Foreskin melanocyte (primary cell): ENCODE measurements at places on chromosomes 6 and 20.

DNA sequence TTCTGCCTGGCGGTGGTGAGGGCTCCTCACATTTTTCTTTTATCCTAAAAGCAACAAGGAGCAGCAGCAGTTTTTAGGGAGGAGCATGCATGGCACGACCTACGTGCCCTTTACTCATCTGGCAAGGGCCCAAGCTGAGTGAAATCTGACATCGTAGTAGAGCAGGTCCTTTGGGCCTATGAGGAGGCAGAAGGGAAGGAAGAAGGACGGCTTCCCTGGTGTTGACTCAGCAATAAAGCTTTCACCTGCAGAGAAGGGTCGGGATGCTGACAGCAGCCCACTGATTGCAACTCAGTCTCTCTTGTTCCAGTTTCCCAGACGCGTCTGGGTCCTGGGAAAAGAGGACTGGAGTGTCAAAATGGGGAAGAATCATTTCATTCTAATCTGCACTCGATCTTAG, 409.1 kb upstream of the AGPAT4 start:
- no peak for DNase-seq

GRCh38 chr6:151370509-151371078, 20.8 kb downstream of the ZBTB2 start:
- DNase-seq, result no peak

DNA sequence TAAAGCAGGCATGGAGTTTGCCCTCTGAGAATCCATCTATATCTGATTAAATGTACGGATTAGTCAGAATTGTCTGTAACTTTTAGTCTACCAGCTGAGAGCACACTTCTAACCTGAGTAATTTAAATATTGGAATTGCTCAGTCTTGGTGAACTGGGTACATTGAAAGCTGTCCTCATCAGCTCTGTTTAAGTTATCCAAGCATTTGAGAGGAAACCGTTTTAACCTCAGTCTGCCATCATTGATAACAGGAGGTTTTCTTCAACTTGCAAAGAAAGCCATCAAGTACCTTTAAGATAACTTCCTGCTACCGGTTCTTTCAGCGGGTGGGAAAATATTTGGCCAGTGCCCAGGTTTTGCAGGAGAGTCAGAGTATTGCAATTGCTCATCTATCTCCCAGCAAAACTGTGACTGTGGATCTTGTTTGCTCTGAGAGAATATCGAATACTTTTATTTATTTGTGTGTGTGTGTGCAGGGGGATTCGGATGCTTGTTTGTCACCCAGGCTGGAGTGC, 31.1 kb upstream of the F13A1 start:
- no peak for DNase-seq

DNA sequence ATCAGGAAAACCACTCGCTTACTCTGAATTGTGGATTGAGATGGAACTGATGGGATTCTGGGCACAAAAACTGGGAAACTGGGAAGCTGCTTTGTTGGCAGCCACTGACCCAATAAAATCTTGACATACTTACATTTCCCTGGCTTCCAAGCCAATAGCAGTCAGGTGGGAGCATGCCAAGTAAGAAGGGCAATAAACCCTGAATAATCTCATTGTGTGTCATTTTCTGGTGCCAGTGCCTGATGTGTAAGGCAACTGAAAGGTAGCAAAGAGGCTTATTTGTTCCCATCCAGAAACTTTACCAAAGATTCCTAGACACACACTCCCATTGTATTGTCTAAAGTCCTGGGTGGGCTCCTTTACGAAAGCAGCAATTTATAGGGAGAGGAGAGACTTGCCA, 93.2 kb downstream of the TBX18 start:
- no peak for DNase-seq

DNA sequence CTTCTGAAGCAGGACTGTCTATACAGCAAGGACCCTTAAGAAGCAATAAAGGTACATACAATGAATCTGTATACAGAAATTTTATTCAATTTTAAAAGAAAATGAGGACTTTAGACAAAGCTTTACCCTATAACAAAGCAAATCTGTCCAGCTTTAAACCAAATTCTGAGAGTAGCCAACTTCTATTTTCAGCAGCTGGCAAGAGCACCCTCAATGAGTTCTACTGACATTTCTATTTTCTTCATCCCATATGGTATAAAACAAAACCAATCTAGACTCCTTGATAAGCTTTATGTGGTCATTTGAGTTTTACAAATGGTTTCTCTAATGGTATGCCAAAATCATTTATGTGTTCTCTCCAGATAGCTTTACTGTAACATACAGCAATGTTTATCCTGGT, 12.7 kb downstream of the CPNE1 start:
- no peak for DNase-seq

DNA sequence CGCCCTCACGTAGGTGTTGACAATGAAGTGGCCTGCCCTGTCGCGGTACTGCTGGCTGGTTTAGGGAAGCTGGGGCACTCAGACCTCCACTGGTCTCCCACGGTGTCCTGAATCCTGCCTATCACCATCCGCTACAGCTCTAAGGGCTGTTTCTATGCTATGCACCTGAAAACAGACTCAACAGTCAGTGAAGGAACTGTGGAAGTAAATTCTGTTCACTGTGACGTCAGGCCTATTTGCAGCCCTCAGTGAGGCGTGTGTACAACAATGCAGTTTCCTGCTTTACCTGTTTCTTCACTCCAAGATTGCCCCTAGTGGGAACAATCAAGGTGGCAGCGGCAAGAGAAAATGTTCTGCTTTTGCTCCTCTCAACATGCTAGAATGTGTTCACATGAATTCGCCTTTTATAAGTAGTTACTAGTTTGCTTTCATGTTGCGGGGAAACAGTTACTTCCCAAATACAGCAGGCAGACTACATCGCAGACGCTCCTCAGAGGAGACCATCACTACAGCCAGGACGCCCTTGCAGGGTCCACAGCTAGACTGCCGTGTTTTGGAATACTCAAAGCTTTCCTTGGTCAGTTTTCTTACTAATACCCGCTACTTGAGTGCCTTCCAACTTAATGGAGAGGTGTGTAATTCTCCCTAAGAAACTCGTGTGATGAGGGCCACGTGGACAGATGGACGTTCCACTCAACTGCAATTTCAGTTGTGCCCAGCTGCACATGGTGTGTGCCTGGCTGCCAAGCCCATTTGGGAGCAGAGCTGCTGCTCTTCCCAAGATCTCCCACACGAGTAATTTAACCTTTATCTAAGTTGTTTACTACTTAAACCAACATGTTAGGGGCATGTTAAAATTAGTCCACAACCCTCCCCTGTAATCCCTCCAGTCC, 25.4 kb downstream of the DIDO1 start:
- DNase-seq, result no peak

GRCh38 chr6:3359101-3359752, 97.6 kb downstream of the SLC22A23 start:
- DNase-seq, result no peak

GRCh38 chr6:122740091-122740490, 39.4 kb upstream of the FABP7 start:
- DNase-seq, result no peak

- no peak for DNase-seq
Measured at GRCh38 chr20:62040381-62040922, 25.2 kb downstream of the TAF4 start.

DNA sequence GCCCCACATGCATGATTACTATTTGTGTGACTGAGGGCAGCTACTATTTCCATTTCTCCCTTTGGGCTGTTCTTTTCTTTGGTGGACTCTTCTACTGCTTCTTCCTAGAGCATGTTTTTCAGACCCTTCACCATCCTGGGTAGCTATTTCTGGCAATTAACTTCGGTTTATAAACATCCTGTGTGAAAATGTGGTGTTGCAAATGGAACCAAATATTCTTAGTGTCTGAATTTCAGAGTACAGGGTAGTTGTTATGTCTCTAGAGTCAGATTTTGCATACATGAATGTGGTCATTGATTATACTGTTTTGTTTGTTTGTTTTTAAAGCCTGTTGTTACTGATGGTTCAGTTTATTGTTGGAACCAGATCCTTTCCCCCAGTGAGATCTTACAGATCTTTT, 49.7 kb downstream of the PROKR2 start:
- DNase-seq, result no peak

DNA sequence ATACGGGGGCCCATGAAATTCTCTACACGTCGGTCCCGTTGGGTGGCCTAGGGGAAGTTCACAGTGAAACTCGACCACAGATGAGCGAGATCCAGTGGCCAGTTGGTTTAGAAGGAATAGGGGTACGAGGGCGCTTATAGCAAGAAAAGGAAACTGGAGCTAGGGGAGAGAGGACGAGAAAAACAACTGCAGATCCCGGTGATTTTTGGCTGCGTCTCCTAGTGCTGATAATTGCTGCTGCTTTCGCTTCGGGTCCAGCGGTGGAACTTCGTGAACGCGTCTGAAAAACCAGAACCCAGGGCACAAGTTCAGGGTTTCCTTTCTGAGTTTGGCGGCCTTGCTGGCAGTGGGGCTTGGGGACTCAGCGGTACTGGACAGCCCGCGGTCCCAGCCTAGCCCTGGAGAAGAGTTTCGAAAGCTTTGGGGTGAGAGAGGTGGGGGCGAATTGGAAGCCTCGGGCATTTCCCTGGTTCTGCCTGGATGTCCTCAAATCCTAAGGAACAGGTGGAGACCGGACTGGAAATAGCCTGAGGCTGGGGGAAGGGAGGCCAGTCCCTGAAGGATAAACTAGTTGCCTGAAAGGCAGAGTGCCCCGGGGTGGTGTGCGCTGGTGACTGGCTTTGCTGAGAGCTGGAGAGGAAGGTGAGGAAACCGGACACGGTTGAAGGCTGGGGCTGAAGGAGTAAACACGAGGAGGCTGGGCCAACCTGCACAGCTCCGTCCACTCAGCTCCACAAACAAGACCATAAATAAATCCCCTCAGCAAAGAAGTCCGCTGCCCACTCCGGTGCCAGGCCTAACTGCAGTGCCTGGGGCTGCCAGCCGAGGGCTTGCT, 793 bp downstream of the GMPR start:
- peak; percentile 73 for DNase-seq

DNA sequence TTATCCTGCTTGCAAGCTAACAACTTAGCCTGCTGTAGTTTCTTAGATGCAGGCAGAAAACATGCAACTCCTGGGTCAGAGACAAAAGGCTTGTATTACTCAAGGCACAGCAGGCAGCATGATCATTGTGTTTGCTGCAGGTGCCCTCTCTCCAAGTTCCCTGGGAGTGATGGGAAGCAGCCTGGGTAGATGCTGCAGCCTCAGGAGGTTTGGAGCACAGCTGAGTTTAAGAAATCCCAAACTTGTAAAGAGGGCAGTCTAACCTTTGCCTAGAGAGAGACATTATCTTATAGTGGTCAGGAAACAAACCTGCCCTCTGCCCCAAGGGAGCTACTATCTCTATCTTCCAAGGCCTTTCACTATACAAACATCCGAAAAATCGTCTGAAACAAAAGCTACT, 61.1 kb downstream of the PFDN4 start:
- no peak for DNase-seq

GRCh38 chr6:112122756-112123155, 35.4 kb downstream of the FAM229B start:
- DNase-seq, result no peak

DNA sequence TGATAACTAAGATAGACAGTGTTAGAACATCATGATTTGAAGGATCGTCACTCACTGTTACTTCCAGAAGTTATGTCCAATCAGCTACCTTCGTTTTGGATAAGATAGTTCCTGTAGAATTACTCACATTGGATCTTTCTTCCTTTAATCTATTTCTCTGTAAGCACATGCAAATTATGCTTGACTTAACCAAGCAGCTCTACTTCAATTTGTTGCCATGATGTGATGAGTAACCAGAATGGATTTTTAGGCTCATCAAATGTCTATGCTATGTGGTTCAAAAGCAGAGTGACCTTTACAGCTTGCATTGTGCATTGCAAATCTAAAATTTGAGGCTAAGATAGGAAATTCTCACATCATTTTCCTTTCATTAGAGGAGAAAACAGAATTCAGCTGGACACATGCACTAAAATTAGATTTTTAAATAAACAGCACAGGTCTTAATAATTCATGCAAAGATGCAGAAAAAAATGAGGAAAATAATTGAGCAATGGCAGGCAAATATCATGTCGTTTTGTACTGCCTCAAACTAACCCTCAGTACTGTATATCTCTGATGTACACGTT, 76.7 kb upstream of the ZFP64 start:
- DNase-seq, result peak; percentile 40

- DNase-seq, result no peak
Measured at GRCh38 chr6:88702956-88703556, 260.4 kb downstream of the RNGTT start.

GRCh38 chr6:130421585-130421984, 55.8 kb downstream of the TMEM200A start:
- DNase-seq, result no peak

DNA sequence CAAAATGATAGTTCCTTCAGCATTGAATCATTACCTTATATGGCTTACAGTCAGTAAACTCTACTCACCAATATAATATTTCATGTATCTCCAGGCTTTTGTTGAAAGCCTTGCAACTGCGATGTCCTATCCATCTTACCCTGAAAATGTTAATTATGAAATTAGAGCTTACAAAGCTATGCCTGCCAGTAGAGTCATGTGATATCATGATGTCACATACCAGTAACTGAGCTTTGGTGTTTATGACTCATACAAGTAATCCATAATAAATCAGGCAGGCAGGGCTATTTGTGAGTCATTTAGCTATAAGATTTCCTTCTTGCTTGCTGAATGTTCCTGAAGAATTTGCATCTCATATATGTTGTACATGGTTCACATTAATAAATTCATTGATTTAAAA, 44.9 kb upstream of the FAM83B start:
- DNase-seq, result peak; percentile 20

- DNase-seq, result no peak
Measured at GRCh38 chr20:19996917-19997316, 20.2 kb upstream of the NAA20 start.

- DNase-seq, result no peak
Measured at GRCh38 chr6:56927538-56928453, 27.1 kb upstream of the BEND6 start.

- DNase-seq, result no peak
Measured at GRCh38 chr6:168417679-168418557, 23.1 kb upstream of the SMOC2 start.

- no peak for DNase-seq
Measured at GRCh38 chr6:144544266-144544830, 259.2 kb downstream of the UTRN start.

DNA sequence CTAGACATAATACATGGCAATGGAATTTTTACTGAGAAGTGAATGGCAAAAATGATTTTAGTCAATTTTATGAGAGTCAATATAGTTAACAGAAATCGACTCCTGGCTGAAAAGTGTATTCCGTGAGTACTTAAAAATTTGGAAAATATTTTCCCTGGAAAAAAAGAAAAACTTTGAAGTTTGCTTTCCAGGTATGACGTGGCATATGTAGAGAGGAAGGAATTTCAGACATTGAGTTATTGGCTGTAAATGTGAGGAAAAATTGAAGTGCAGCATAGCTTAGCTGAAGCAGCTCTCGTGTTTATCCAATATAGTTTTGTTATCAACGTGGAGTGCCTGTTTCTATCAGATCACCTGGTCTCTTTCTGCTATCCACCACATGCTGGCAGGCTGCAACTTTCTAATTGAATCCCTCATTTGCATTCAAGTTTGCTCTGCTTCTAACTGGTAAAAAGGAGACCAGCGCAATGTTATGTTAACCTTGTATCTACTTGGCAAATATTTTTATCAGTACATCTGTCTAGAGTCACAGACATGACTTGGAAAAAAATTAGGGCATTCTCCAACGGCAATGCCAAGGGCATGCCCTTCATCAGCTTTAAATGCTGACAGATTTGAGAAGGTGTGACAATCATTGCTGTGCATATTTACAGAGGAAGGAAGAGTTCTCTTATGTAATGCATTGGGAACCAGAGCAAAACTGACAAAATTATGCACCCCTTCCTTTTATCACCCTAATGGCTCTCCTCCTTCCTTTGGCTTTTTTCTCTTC, 1102.8 kb upstream of the FLRT3 start:
- no peak for DNase-seq

- DNase-seq, result no peak
Measured at GRCh38 chr6:129186988-129187387, 304.1 kb downstream of the LAMA2 start.

GRCh38 chr6:40720375-40720748, 133.2 kb upstream of the LRFN2 start:
- DNase-seq, result no peak
